ENCODE measurements at places on chromosomes 4 and X.
A peak's percentile ranks its signal among the peaks of the same experiment; 100 is the strongest.

- DNase-seq = no peak
Observed at GRCh38 chr4:108831291-108831690, 68.4 kb upstream of the ETNPPL start.

DNA sequence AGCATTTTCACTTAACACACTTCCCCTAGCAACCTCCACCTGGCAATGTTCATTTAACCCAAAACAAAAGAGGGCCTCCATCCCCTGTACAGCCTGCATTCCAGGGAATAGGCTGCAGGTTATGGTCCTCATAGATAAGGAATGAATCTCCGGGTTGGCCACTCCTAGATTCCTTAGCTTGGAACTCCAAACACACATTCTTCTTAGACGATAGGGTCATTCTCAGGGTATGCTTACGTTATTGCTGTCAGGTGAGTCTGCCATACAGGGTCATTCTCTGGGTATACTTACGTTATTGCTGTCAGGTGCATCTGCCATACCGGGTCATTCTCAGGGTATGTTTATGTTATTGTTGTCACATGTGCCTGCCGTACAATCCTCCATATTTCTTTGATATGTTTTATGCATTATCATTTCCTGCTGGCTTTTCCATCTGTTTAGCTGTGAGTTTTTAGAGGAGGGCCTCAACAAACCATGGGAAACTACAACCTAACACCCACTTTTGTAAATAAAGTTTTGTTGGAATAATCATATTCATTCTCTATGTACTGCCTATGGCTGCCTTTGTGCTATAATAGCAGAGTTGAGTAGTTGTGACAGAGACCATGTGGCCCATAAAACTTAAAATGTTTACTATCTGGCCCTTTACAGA is 8.2 kb upstream of the AFF1 start:
- DNase-seq = no peak

GRCh38 chr4:7403001-7403400 is 31.7 kb downstream of the PSAPL1 start:
- no peak for DNase-seq

DNA sequence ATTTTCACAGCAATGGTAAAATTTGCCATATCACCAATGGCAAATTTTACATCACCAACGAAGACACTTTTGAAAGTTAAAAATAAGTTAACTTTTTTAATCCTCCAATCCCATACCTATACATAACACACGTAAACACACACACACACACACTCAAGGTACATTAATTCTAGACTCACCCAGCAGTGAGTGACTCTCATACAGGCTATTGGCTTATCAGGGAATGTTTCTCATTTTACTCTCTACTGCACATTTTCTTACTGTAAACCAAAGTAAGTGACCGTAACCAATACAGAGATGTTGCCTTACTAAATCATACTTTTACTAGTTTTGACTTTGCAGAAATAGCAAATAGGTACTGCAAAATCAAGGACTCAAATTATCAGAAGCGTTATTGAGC is 2.3 kb downstream of the VEGFC start:
- DNase-seq = no peak

- DNase-seq = no peak
Observed at GRCh38 chr4:2852481-2852921, 8.9 kb downstream of the ADD1 start.

GRCh38 chr4:6788123-6788522 is 5.6 kb downstream of the KIAA0232 start:
- DNase-seq = no peak

- DNase-seq = no peak
Observed at GRCh38 chrX:39480963-39481362, 616.8 kb downstream of the BCOR start.

- no peak for DNase-seq
Observed at GRCh38 chrX:6990552-6991193, 156.8 kb upstream of the STS start.

DNA sequence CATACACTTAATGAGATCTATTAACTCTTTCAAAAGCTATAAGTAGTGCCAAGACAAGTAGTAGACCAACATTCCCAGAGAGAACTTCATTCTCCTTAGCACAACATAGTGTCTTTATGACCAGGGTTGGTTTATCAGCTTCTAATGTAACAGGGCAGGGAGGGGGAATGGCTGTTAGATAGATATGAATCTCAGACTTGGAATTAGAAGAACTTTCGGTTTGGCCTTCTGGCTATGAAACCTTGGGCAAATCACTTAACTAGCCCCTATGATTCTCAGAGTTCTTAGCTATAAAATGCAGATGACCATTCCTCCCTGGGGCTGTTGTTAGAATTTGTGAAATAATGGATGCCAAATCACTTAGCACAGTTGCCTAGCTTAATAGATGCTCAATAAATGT is 132.2 kb downstream of the SLC10A7 start:
- DNase-seq = no peak

GRCh38 chr4:109494563-109494962 is 60.9 kb downstream of the SEC24B start:
- no peak for DNase-seq

DNA sequence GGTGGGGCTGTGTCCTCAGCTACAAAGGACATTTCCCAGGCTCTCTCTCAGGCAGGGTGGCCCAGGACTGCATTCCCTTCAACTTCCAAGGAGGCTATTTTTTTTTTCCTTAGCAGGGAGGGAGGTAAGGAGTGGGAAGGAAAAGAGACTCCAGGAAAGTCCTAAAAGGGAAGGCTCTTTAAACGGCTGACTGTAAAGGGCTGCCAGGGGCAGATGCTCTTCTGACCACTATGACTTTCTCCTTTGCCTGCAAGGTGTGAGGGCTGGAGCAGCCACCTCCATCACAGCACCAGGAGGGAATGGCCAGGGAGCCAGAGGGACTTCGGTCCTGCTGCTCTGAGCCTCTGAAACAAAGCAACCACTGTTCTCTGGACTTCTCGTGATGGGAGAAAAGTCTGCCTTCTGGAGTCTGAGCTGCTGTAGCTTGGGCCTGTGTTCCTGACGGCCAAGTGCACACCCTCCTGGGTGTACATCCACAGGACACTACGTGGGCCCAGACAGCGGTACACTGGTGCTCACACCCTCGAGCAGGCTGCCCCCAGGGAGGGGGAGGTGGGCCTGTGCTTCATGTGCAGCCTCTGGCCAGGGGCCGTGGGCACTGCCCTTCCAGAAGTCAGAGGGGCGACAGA is 17.9 kb downstream of the NAT8L start:
- DNase-seq = no peak

- no peak for DNase-seq
Observed at GRCh38 chr4:3760841-3761240, 5.3 kb upstream of the ADRA2C start.

- no peak for DNase-seq
Observed at GRCh38 chrX:38108364-38108763, 102.0 kb downstream of the SYTL5 start.

DNA sequence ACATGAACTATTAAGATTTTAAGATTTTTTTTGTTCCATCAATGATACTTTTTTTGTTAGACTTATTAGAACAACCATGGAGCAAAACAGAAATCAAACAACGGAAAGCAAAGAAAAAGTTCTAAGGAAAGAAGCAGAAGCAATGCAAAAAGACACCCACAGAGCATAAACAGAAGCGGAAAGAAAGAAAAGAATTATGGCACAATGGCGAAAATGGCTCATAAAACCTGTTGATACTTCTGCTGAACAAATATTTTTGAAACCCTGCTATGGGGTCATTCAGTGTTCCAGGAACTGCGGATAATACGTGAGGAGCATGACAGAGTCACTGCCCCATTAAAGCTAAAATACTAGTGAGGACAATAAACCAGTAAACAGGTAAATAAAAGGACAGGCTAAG is 138.0 kb downstream of the ADAMTS3 start:
- DNase-seq = no peak

- DNase-seq = no peak
Observed at GRCh38 chrX:41435708-41436107, 11.4 kb upstream of the NYX start.

DNA sequence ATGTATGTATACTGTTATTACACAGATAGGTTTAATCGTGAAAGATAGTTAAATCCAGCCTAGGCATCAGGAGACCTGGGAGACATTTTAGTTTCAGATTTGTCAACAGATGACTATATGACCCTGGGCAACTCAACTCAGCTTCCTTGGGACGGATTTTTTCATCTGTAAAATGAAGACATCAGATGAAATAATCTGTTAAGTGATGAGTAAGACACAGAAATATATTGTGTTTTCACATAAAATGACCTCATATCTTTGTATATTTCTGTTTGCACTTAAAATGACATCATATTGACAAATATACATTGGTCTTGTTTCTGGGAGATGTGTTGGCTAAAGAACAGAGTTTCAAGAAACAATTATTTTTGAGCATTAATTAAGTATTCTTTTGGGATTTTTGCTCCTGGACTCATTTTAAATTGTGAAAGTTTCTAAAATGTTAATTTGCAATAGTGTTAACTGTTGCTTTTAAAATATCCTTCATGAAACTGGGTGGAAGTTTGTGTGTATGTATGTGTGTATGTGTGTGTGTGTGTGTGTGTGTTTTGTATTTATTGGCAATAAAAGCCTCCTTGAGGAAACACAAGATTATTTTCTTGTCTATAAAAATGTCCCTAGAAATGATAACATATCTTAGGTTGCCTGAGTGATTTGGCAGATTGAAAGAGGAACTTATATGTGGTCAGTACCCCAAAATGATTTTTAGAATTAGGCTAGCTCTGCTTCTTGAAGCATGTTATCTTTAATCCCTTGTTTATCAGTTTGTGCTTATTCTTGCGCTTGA is 29.1 kb upstream of the MMAA start:
- DNase-seq = no peak

- no peak for DNase-seq
Observed at GRCh38 chr4:130125467-130125866, 1029.5 kb downstream of the C4orf33 start.

DNA sequence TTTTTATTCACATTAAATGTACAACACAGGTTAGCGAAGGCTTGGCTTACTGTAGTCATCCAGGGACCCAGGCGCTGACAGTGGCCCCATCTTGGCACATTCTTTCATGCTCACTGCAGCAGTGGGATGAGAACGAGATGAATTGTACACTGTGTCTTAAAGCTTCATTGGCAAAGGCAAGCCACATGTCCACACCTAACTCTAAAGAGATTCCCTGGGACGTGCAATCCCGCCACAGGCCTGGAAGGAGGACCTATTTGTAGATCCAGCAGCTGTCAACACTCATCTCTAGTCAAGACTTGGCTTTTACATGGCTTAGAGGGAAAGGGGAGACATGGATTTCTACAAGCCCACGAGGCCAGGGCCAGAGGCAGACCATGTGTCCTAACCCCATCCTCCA is 16.1 kb upstream of the CXCR3 start:
- no peak for DNase-seq

DNA sequence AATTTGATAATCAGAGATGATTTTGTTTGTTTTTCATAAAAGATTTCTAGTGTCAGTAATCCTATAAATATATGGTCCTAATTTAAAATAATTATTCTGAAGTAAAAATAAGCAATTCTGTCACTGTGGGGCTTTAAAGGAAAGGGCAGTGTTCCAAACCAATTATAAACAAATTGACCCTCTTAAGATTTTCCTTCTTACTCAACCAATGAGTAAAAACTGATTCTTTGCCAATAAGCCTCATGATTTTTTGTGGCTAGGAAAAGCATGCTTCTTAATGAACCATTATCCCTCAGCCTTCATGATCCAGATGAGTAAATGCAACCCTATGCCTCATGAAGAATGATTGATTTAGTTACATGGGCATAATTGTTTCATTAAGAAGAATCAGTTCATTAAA is 1010.4 kb downstream of the ADGRL3 start:
- no peak for DNase-seq

DNA sequence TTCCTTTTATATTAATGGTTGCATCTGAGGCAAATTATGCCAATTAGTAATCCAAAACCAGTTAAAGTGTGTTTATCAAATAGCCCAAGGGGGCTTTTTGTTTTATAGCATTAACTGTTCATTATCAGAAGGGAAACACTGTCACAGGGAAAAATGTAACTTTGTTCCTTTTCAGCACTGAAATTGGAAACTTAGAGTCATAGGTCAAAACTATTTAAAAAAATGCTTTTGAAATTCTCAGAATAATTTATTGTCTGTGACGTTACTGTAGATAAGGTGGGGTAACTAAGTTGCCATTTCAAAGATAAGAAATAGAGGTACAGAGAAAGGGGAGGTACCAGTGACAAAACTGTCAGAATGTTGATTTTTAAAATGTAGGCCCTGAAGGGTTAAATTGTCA is 129.3 kb downstream of the AKAP4 start:
- no peak for DNase-seq

DNA sequence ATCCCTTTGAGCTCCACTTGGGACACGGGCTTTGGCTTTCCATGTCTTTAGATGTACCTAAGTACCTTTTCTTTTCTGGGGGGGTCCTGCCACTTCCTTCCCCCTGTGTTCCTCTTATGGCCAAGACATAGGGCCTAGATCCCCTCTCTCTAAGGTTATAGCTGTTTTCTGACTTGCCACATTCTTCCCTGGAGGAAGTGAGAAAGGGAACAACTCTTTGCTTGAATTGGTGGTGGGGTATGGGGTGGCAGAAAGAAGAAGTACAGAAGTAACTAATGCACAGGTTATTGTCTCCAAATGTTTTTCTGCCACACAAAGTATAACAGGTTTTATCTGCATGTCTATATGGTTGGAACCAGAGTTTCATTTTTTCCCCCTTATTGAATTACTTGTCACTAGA is 29.7 kb upstream of the DIPK2B start:
- no peak for DNase-seq

DNA sequence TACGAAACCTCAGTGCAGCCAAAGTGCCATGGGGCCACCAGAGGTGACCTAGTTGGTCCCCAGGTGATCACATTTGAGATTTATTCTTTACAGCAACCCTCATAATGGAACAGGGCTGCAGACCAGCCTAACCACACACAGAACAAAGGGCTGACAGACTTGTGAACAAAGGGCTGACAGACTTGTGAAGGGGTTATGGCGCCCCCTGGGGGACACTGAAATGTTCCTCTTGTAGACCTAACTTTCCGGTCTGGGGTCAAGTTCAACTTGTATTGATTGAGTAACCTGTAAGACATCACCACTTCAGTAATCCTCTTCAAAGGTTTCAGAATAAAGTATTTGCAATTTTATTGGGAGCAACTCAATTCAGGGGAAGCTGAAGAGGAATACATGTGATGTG is 175.9 kb upstream of the RPS6KA3 start:
- peak; percentile 27 for DNase-seq

GRCh38 chr4:18847249-18847890 is 825.8 kb upstream of the LCORL start:
- no peak for DNase-seq

DNA sequence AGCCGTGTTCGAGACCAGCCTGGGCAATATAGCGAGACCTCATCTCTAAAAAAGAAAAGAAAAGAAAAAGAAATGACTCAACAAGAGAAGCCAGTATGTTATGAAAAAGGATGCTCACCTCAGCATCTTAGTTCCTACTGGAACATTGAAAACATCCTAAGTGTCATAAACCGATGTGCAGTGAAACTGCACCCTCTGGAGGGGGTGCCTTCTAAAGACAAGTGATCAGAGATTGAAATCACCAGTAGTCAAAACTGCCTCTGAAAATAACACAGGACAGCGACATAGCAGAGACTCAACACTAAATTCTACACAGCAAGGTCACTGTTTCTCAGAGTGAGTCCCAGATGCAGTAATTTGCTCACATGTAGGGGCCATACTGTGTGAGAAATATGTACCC is 28.0 kb upstream of the ATP6AP2 start:
- DNase-seq = no peak

All from nucleus accumbens (tissue), 56 donors.